ENCODE measurements at places on chromosomes 7 and 10. TPM values are rescaled to one million over a fixed set of nuclear protein-coding genes. Genes with fewer than 3 reads are reported as not detected.

Gene BAMBI
- total RNA-seq, result 24.7 TPM

Gene SUFU
- 13.4 TPM for total RNA-seq

Gene TECPR1
- total RNA-seq, result 67.4 TPM

Gene RBP4
- total RNA-seq, result 18.4 TPM

Gene RRP12
- total RNA-seq, result 21.2 TPM

Gene CCDC146
- 3.9 TPM for total RNA-seq

All from left lung (tissue), 14 donors.